ENCODE measurements at places on chromosomes 2 and 18.

GRCh38 chr2:206257861-206258260, 16.6 kb upstream of the ZDBF2 start:
- no peak for DNase-seq

- DNase-seq = no peak
These were observed at the start of gene GBX2 for GRCh38 chr2:236168110-236169080. Gene GBX2 (minus strand): TSS chr2:236168386. CDS start chr2:236167971, 415 bp downstream.

- DNase-seq = no peak
These were observed 240.1 kb upstream of the HDAC4 start for GRCh38 chr2:239640676-239641578.

DNA sequence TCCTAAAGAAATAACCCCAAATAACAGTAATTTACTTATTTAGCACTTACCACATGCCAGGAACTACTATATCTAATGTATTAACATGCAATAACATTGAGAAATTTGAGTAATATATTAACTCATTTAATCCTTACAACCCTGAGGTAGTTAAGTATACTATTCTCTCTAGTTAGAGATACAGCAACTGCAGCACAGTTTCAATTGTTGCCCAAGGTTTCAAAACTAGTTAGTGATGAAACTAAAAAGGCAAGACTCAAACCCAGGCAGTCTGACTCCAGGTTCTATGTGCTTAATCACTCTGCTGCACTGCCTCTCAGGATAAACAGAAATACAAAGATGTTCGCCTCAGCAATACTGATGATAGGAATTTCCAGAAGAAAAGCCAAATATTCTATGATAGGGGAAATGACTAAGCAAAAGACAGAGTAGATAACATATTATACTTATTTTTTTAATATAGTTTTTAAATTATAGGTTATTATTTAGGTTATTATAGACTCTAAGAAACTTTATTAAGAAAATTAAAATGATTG, 88.0 kb downstream of the SS18 start:
- DNase-seq = no peak

DNA sequence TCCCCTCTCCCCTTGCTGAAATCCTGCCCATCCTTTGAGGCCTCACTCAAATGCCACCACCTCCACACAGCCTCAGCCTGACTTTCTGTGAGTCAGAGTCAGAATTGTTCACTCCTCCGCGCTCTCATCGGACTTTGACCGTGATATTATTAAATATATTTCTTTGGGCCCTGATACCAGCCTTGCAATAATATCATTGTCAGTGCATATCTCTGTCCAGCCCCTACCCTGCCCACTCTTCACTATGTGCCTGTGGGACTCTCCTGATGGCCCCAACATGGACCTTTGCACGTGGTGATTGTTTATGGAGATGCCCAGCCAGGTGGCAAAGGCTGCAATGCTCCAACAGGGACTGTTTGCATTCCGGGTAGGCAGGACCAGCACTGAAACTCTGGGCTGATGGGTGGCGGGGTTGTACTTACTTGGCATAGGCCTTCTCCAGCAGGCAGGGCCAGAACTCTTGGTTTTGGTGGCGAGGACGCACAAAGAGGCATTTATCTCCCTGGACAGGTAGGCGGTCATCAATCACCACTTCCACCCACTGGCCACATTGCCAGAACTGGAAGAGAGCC, 37.3 kb downstream of the CAPN13 start:
- no peak for DNase-seq

GRCh38 chr18:77153404-77153803, 20.8 kb upstream of the MBP start:
- no peak for DNase-seq

DNA sequence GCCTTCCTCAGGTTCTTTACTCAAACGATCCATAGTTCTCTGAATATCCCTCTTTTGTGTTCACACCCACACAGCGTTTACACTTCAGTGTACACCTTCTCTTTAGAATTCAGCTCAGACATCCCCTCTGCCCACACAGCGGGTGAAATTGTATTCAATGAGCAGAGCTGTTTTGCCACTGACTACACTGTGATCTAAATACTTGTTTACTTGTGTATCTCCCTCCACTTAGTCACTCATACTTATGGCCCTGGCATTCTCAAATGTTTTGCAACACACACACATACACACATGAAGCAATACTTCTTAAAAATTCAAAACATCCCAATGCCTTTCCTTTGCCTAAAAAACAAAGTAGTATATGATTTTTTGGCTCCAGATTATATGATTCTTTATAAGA, 297.1 kb downstream of the TMX3 start:
- no peak for DNase-seq

Measured in esophagus squamous epithelium (tissue), 5 donors.